ENCODE measurements at places on chromosomes 2 and 18.
A peak's percentile ranks its signal among the peaks of the same experiment; 100 is the strongest.

- H3K27me3 ChIP-seq: no peaks in the 10 kb centered on the region
- H3K4me1 ChIP-seq: peaks cover 21% of the 10 kb centered on the region
- no peak for DNase-seq
- H3K27ac ChIP-seq: peak overlapping the region; percentile 69
Observed at GRCh38 chr18:58315041-58315440, 271.0 kb downstream of the NEDD4L start.

DNA sequence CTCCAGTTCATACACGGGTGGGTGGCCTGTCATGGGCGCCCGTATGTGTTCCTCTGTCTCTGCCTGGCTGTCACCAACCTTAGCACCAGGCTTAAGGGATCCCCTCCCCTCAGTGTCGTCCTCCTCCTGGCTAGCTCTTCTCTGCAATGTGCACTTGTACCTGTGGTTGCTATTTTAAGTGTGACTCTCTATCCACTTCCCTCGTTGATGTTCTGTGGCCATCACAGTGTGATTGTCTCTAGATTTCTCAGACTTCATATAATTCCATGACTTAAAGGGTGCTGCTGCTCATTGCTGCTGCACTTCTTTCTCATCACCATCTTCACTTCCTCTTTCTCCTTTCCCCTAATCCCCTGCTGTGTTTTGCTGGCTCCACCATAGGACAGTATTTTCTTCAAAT, 143.4 kb downstream of the EML6 start:
- no peak overlapping the region for H3K4me3 ChIP-seq
- no peaks in the 10 kb centered on the region for H3K4me1 ChIP-seq
- DNase-seq: no peak
- H3K36me3 ChIP-seq: no peaks in the 10 kb centered on the region

DNA sequence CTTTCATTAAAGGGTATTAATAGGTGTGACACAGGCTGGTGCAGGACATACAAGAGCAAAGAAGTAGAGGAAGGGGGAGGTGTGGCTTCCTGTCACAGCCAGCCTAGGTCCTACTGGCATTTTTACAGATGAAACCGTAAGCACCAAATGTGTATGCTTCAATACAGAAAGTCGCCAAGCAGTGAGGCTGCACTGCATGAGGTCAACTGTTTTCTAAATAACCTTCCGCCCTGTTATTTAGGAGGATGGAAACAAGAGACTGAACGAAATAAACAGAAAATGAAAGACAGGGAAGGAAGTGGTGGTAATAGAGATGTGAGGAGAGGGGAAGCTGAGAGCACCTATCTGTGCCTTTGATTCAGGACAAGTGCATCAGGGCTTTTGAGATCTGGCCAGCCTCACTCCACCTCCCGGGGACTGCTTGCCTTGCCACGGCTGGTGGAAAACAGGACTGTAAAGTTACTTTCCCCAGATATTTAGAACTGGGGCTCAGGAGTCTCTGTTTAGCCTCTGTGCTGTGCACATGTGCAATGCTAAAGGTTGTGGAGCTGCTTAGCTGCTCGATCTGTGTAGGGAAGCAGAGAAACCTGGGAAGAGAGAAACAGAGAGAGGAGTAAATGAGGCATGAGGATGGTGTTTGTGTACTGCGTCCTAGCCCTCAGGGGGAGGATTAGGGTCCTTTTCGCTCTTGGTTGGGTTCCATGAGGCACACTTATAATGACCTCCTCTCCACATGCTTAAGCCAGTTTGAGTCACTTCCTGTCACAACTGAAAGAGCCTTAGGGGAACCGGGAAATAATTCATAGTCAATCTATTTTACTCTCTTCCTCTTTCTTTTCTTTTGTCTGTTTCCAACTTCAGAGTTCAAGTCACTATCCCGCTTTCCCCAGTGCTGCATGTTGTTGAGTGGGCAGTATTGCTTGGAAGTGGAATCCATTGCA, 62.3 kb upstream of the BOD1L2 start:
- no peak for DNase-seq
- no peaks in the 10 kb centered on the region for H3K36me3 ChIP-seq
- H3K27ac ChIP-seq: no peak overlapping the region
- no peak overlapping the region for H3K4me3 ChIP-seq

- no peak overlapping the region for H3K27ac ChIP-seq
- H3K4me3 ChIP-seq: no peak overlapping the region
- H3K36me3 ChIP-seq: no peaks in the 10 kb centered on the region
Observed at GRCh38 chr2:16069663-16069932, 129.2 kb downstream of the MYCN start.

GRCh38 chr2:160022162-160022561, 40.3 kb downstream of the PLA2R1 start:
- H3K27ac ChIP-seq: no peak overlapping the region

- peak overlapping the region; percentile 89 for H3K4me3 ChIP-seq
- no peaks in the 10 kb centered on the region for H3K27me3 ChIP-seq
- H3K27ac ChIP-seq: peak overlapping the region; percentile 88
- peaks cover 23% of the 10 kb centered on the region for H3K4me1 ChIP-seq
- DNase-seq: no peak
Observed at GRCh38 chr2:151828890-151829324, 686 bp upstream of the ARL5A start.

- DNase-seq: no peak
- H3K27ac ChIP-seq: no peak overlapping the region
- H3K27me3 ChIP-seq: no peaks in the 10 kb centered on the region
- H3K36me3 ChIP-seq: no peaks in the 10 kb centered on the region
- no peak overlapping the region for H3K4me3 ChIP-seq
- no peaks in the 10 kb centered on the region for H3K4me1 ChIP-seq
Observed at GRCh38 chr2:220002251-220002650, 374.8 kb downstream of the SLC4A3 start.

DNA sequence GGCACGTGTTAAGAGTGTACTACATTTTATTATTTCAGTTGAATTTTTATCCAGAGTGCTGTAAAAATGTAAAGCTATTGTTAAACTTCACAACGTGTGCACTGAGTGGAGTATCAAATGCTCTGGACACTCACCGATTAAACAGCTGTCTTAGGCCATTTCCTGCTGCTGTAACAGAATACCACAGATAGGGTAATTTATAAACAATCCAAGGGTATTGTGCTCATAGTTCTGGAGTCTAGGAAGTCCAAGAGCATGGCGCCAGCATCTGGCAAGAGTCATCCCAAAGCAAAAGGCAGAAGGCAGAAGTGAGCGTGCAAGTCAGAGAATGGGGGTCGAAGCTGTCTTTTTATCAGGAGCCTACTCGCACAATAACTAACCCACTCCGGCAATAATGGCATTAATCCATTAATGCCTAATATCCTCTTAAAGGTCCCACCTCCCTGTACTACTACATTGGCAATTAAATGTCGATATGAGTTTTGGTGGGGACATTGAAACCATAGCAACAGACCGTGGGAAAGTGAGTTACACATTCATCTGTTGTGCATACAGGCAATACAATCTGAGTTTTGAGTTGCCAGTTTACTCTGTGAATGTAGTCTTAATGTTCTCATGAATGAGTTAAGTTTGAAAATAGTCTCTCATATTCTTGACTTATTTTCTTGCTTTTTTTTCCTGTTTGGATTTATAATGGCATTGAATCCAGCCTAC, 64.8 kb downstream of the ARMC9 start:
- H3K4me1 ChIP-seq: no peaks in the 10 kb centered on the region
- H3K4me3 ChIP-seq: no peak overlapping the region
- DNase-seq: no peak

GRCh38 chr2:225288986-225289385, 110.5 kb upstream of the NYAP2 start:
- DNase-seq: no peak
- no peaks in the 10 kb centered on the region for H3K27me3 ChIP-seq
- no peak overlapping the region for H3K27ac ChIP-seq
- no peaks in the 10 kb centered on the region for H3K4me1 ChIP-seq

GRCh38 chr18:23437357-23438045, 15.6 kb upstream of the RIOK3 start:
- H3K4me1 ChIP-seq: no peaks in the 10 kb centered on the region
- H3K4me3 ChIP-seq: peak overlapping the region; percentile 91
- no peaks in the 10 kb centered on the region for H3K27me3 ChIP-seq
- no peaks in the 10 kb centered on the region for H3K36me3 ChIP-seq
- DNase-seq: peak; percentile 93

GRCh38 chr2:231191896-231192872, 6.2 kb upstream of the ARMC9 start:
- no peak overlapping the region for H3K4me3 ChIP-seq
- DNase-seq: no peak

DNA sequence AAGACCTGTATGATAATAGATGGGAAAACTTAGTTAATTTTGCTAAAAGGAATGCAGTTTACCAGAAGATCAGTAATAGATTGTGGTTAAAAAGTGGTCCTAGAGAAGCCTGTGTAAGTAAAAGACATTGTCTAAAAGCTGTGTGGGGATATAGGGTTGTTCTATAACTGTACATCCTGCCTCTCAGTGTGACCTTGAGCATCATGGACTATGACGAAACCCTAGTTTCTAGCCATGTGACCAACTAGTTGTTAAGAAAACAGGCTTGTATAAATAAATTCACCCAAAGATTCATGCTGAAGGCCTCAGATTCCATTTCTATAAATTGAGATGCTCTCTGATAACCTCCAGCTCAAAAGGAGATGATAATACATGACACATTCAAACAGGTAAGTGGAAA, 160.7 kb downstream of the IKZF2 start:
- H3K27me3 ChIP-seq: no peaks in the 10 kb centered on the region
- H3K4me3 ChIP-seq: no peak overlapping the region
- DNase-seq: no peak
- no peak overlapping the region for H3K27ac ChIP-seq

DNA sequence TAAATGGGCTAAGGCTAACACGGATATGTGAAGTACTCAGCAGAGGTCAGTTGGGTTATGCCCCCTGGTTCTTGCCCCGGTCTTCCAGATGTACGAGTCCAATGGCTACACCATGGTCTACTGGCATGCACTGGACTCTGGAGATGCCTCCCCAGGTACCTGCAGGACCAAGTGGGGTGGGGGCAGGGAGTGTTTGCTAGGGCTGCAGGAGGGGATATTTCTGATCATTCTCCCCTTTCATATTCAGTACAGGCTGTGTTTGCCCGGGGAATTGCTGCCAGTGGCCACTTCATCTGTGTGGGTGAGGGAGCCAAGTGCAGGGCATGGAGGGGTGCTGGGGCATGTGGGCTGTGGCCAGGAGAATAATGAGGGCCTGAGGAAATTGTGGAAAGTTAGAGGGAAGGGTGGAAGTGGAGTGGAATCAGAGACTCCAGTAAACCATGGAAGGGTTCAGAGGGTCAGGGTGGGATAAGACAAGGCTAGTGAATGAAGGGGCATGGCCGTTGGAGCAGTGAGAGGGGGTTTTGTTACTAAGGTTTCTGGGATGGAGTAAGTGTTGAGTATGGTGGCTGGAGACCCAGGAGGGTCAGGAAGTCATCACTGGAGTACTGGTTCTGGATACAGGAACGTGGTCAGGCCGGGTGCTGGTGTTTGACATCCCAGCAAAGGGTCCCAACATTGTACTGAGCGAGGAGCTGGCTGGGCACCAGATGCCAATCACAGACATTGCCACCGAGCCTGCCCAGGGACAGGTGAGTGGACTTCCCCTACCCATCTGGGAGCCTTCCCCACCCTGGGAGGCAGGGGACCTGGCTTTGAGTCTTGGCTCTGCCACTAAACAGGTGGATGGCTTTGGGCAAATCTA, 1.9 kb downstream of the WDR54 start:
- H3K27me3 ChIP-seq: no peaks in the 10 kb centered on the region
- H3K36me3 ChIP-seq: peaks cover 7% of the 10 kb centered on the region
- H3K27ac ChIP-seq: no peak overlapping the region
- peaks cover 10% of the 10 kb centered on the region for H3K4me1 ChIP-seq
- no peak for DNase-seq

DNA sequence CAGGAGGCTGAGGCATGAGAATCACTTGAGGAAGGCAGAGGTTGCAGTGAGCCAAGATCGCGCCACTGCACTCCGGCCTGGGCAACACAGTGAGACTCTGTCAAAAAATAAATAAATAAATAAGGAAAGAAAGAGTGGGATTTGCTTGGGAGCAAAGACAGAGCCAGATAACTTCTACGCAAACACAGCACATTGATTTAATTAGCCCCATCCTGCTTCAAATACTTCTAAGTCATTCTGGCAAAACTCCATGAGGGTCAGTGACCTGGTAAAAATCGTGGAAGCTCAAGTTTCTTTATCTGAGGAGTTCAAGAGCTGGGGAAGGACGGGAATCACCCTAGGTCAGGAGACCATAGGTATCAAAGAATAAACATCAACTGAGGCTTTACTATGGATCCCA, 70.6 kb upstream of the TCF7L1 start:
- H3K4me3 ChIP-seq: no peak overlapping the region
- no peak overlapping the region for H3K27ac ChIP-seq
- H3K4me1 ChIP-seq: peaks cover 4% of the 10 kb centered on the region

DNA sequence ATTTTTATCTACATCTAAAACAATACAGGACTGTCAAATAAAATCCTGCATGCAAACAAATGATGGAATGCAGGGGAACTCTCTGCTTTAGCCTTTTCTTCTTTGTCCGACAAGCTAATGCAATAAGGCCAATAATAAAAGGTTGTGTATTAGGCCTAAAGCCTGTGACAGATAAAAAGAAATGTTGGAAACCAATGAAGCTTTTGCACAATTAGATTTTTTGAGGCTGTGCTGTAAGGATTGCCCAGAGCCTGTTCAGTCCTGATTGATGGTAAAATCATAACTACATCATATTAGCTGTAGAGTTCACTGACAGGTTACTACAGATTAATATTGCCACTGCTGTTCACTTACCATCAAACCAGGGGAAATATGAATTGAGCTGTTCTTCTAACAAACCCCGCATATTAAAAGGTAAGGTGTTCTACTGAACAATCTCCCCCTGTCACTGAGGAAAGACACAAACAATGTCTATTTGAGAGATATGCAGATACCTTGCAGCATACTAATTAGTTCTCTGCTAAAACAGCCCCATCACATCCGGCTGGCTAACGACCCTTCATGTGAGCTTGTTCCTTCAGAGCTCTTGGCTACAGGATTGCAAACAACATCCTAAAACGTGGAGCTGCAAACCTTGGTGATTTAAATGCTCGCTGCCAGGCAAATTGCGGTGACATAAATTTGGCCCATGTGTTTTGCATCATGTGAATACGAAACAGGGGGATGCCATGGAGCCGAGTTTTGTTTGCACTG, 305.4 kb downstream of the MTX2 start:
- H3K27me3 ChIP-seq: no peaks in the 10 kb centered on the region
- DNase-seq: no peak
- no peaks in the 10 kb centered on the region for H3K4me1 ChIP-seq
